ENCODE measurements at places on chromosomes 6 and 20.
A peak's percentile ranks its signal among the peaks of the same experiment; 100 is the strongest.

- DNase-seq: peak; percentile 39
These were observed 240.1 kb downstream of the KCNQ5 start for GRCh38 chr6:72861935-72862432.

DNA sequence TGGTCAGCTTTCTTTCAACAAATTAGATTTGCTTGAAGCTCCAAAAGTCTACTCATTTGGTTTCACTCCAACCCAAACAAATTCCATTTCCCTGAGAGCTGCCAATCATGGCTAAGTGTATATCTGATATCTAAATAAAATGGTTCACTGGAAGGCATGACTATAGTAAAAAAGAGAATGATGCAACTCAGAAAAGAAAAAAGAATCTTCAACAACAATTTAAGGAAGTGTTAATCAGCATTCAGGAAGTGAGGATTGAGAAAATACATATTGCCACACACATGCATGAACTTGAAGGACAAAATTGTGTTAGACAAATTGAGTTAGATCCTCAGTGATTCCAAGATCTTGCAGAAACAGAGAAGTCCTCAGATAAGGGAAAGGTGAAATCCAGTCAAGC lies 972.9 kb upstream of the FLRT3 start:
- peak; percentile 10 for DNase-seq

DNA sequence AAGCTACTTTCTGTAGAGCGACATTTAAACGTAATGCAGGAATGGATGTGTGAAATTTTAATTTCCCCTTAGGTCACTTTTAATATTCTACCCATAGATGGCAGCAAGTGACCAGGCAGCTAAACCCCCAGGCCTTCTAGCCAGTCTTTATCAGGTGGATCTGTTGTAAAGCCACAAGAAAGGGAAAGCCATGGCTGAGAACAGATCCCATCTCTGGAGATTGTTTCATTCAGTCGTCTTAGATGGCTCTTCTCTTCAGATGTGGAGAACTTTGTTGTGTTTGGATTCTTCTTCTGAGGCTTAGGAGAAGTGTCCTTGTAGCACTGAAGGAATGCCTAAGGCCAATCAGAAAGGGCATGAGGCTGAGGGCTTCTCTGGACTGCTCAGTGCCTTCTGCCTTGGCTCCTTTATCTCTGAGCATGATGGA lies 15.8 kb upstream of the RNF182 start:
- DNase-seq: peak; percentile 55

DNA sequence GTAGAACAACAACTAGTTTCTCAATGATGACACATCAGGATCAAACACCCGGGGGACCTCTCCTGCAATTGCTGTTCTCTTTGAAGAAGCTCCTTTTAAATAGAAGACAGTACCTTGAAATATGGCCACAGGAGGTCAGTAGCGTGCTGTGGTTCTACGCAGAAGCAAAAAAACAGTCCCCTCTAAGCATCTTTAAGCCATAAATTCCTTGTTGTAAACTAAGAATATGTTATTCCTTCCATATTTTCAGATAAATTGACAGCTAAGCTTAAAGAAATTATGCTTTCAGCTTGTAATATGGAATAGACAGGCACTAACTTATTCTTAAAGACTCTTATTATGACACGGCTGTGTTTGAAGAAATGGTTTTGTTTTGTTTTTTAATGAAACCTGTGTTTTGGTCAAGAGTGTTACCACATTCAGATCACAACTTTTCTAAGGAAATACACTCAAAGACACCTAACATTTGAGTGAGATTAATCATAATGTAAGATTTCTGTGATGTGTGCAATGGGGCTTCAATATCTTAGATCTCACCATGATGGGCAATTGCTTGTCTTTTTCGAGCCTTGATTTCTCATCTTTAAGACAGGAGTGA lies 49.7 kb upstream of the IL20RA start:
- peak; percentile 43 for DNase-seq

GRCh38 chr6:117338567-117338966 lies 73.2 kb downstream of the VGLL2 start:
- DNase-seq: no peak

Data from mammary epithelial cell (primary cell).